GM12891 (cell line): ENCODE measurements at places on chromosomes 7 and 10.

DNA sequence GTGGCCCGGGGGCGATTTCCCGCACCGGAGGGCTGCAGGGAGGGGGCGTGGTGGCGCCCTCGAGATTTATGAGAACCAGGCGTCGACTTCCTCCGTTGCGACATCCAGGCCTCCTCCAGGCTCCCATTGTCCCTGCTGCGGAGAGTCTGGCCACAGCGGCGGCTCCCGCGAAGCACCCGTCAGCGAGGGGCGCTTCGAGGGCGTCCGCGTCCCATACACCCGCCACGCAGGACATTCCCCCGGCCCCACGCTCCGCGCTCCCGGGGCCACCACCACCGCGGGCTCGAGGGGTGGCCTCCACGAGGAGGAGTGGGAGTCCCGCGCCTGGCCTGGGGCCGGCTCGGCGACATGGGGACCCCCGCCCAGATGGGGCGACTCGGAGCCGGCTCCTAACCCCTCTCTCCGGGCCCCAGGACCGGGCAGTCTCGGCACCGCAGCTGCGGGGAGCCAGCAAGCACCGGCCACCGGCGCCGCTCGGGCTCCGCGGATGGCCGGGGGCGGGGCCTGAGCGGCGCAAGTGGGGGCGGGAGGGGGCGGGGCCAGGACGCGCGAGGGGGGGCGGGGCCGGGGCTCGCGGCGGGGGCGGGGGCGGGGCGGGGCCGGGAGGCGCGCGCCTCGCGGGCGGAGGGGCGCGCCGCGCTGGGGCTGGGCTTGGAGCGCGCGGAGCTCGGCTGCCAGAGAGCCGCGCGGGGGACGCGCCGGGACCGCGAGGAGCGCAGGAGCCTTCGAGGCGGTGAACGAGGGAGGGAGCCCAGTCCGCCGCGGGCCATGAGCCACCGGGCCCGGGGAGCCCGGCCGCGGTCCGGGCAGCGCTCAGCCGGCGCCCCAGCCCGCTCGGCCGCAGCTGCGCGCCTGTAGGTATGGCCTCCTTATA is at the start of gene SH2B2:
Gene SH2B2 (plus strand): TSS at position 632 of the 874 bp plus-strand sequence. CDS start 13,683 bp downstream, outside the sequence.
- peak; percentile 61 for DNase-seq

DNA sequence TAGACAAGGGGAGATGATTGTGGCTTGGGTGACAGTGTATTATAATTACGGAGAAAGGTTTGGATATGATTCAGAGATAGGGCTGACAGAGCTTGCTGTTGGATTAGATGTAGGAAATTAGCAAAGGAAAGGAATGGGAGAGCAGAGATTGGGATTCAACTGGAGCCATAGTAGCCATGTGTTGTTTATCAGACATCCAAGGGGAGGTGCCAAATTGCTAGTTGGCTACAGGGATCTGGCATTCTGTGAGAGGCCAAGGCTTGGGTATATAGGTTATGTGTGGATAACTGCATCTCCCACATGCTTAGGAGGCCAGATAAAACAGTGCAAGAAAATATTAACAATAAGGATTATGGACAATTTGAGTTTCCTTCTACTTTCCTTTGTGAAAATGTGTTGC is 34.9 kb downstream of the CSGALNACT2 start:
- no peak for DNase-seq

- no peak for DNase-seq
Measured at GRCh38 chr10:86497621-86498020, 24.0 kb downstream of the WAPL start.

DNA sequence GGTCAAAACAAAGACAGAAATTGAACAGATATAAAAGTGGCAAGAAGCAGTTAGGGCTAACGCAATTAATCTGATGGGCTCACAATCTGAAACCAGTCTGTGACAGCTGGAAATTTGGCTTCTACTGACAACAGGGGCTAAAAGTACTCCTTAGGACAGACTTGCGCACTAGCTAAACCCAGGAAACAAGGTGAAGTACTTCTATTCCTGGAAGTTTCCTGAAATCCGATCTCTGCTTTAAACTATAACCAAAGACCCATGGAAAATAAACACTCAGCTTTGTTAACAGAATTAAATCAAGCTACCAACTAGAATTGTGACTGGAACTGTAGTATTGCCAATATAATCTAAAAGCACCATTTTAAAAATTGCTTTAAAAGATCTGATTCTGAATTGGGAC is 520.2 kb upstream of the ZWINT start:
- DNase-seq, result no peak

GRCh38 chr7:47100817-47101435 is 481.0 kb downstream of the TNS3 start:
- no peak for DNase-seq

DNA sequence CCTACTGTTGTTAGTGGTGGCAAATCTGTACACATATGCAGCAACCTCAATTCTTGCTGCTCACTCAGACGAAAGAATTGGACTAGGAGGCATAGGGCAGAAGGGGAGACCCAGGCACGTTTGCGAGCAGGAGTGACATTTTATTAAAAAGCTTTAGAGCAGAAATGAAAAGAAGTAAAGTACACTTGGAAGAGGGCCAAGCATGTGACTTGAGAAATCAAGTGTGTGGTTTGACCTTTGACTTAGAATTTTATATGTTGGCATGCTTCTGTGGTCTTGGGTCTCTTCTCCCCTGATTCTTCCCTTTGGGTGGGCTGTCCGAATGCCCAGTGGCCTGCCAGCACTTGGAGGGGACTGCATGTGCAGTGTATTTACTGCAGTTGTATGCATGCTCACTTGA is 205.5 kb upstream of the SEMA3D start:
- DNase-seq, result no peak

- DNase-seq, result no peak
Measured at GRCh38 chr10:113001599-113002448, 51.8 kb downstream of the TCF7L2 start.
